Inflammatory macrophage treated with lipopolysaccharide for 4 hours (primary cell): ENCODE measurements at places on chromosomes 13 and 19.

- DNase-seq: peak; percentile 29
Measured at GRCh38 chr19:4304538-4305256, at the start of gene FSD1. FSD1 (plus strand) TSS chr19:4304598; CDS start chr19:4304747, 149 bp downstream.

- no peak for DNase-seq
Measured at GRCh38 chr13:73179650-73180274, 121.0 kb downstream of the KLF5 start.

GRCh38 chr13:39362652-39363381, 240.2 kb downstream of the LHFPL6 start:
- no peak for DNase-seq

DNA sequence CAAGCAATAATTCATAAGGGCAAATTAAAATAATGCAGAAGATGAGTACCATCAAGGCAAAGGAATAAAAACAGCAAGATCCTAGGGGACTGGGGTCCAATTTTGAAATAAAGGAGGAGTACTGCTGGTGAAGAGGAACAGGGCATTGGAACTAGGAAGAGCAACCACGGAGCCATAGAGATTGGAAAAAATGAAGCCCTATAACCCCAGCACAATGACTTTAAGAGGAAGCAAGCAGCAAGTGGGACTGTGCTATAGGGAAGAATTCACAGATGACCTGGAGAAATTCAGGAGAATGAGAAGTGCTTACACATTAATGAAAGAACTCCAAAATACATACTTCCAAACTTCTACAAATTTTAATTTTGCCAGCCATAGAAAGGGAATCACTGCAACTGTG, 44.9 kb upstream of the ITM2B start:
- peak; percentile 33 for DNase-seq

DNA sequence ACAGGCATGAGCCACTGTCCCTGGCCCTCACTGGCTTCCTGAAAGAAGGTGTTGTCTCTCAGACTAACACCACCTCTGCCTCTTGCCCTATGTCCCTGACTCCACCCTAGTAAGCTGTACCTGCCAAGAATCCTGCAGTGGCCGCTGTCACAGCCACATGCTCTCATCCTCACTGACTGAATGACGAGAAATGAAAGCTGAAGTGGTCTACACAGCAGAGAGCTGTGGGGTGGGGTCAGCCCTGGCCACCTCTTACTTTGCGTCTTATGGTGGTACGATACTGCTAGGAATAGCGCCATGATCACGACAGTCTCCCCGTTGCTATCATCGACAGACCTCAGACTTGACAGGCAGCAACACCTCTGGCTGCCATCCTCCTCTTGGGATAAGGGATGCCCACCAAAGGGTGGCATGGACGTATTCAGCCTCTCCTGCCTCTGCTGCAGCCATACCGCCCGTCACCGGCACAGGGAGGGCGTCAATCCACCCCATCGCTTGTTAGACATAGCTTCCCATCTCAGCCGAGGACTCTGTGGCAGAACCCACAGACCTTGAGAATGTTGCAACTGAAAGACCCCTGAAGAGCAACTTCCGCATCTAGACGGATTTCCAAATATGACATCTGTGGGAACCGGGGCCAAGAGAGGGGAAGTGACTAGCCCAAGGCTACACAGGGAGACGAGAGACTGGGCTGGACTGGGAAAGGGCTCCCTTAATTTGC, 809 bp downstream of the MYO1F start:
- peak; percentile 81 for DNase-seq
